ENCODE measurements at places on chromosomes 12 and 14. TPM values are rescaled to one million over a fixed set of nuclear protein-coding genes. Genes with fewer than 3 reads are reported as not detected.

CDH24 gene
- 1.8 TPM for total RNA-seq

- no peak for DNase-seq
Observed at GRCh38 chr12:31517994-31518393, 72.9 kb downstream of the DENND5B start.

DNA sequence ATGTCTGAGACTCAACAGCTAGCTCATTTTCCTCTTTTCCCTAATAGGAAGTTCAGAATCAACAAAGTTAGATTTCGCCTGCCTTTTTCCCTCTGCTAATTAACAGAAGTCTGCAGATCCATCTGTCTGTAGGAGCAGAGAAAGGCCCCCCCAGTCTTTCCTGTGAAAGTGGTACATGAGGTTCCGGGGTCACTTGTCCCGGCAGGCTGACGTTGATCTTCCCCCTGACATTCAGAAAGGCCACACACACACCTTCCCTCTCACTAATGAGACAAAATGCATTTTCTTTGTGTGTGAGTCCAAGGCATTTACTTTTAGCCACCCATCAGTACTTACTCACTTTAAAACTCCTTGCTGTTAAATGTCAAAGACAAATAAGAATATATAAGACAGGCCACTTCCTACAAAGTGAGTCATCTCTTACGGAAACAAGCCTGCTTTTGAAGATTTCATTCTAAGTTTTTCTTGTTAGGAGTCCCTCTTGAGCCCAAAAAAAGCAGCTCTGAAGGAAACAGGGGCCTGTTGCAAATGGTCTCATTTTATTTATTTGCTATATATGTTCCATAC lies 138.7 kb downstream of the TTC7B start:
- no peak for DNase-seq

DNA sequence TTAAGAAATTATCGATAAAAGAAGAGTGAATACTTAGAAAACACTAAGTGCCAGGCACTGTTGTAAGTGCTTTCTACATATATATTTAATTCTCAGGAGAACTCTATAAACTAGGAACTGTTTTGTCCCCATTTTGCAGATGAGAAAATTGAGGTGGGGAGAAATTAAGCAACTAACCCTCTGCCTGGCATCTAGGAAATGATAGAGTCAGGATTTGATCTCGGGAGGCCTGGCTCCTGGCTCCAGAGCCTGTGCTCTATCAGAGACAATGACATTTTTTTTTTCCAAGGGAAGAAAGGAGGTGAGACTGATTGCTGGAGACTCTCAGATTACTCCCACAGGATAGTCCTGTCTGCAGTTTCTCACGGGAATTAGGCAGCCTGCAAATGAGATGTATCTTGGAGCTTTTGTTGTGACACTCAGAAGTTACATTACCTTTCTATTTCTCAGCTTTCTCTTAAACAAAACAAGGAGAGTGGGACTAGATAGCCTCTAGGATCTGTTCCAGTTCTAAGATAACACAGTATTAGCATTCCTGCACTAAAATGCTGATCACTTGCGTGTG lies 1.4 kb upstream of the FAM234B start:
- DNase-seq: no peak

DNA sequence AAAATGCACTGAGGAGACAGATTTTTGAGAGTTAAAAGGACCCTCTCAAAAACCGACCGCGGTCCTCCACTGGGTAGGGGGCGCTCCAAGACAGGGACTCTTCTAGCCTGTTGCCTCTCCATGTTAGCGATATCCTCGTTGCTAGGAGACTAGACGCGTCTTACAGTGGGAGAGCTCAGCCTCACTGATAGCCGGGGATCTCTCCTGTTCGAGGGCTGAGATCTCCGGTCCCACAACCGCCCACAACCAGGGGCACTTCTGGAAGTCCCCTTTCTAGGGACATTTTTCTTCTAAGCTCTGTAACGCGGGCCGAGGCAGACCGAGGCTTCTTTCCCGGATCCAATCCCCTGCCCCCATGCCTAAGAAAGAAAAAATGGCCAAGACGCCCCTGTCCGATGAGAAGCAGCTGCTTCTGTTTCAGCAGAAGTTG lies 21.3 kb downstream of the FKBP11 start:
- peak; percentile 93 for DNase-seq

Measured in posterior vena cava (tissue), 2 donors.